Calu3 (cell line): ENCODE measurements at places on chromosomes 1 and 21. TPM values are rescaled to one million over a fixed set of nuclear protein-coding genes. Genes with fewer than 3 reads are reported as not detected.
A peak's percentile ranks its signal among the peaks of the same experiment; 100 is the strongest.

The CNIH4 gene
- 79.9 and 91.4 TPM in 2 replicates for total RNA-seq

The FCGR3A gene
- total RNA-seq = not detected in 2 replicates

The NGF gene
- total RNA-seq = not detected in 2 replicates

The CCDC181 gene
- 0.64 and 0.71 TPM in 2 replicates for total RNA-seq

The ZBTB7B gene
- 64.7 and 64.9 TPM in 2 replicates for total RNA-seq

The COL11A1 gene
- not detected in 2 replicates for total RNA-seq

The C4BPA gene
- 1.0 and 1.3 TPM in 2 replicates for total RNA-seq

The GJA8 gene
- total RNA-seq = not detected in 2 replicates

The RNU1-1 gene
- 1,678 and 1,905 TPM in 2 replicates for total RNA-seq

The CCDC185 gene
- 0.17 TPM in 1 of 2 replicates, not detected in the other for total RNA-seq

The CFHR1 gene
- total RNA-seq = not detected in 2 replicates

GRCh38 chr1:118217141-118217838, 32.3 kb upstream of the SPAG17 start:
- no peak for DNase-seq

GRCh38 chr1:72371259-72372035, 89.1 kb upstream of the NEGR1 start:
- peak; percentile 11 for DNase-seq

- DNase-seq = no peak
Observed at GRCh38 chr21:37916310-37917051, at the start of gene KCNJ6. TSS of gene KCNJ6 (minus strand) at chr21:37916457. CDS start at chr21:37840682, 75,775 bp downstream.

GRCh38 chr1:241590719-241591118, 49.5 kb downstream of the CHML start:
- DNase-seq = no peak

DNA sequence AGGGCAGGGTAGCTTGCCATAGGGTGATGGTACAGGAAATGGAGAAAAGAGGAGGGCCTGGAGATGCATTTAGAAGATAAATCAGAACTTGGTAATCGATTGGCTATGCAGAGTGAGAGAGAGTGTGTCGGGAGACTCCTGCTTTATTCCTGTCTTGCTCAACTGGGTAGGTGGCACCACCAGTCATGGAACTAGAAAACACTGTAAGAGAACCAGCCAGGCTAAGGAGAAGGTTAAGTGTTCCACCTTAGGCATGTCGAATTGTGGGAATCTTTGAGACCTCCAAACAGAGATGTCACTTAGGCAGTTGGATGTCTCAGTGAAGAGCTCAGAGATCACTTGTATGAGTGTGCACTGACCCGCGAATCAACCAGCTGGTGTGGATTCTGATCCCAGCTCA, 28.7 kb upstream of the RD3 start:
- peak; percentile 32 for DNase-seq

- DNase-seq = no peak
Observed at GRCh38 chr1:31714442-31715086, 10.7 kb upstream of the COL16A1 start.

DNA sequence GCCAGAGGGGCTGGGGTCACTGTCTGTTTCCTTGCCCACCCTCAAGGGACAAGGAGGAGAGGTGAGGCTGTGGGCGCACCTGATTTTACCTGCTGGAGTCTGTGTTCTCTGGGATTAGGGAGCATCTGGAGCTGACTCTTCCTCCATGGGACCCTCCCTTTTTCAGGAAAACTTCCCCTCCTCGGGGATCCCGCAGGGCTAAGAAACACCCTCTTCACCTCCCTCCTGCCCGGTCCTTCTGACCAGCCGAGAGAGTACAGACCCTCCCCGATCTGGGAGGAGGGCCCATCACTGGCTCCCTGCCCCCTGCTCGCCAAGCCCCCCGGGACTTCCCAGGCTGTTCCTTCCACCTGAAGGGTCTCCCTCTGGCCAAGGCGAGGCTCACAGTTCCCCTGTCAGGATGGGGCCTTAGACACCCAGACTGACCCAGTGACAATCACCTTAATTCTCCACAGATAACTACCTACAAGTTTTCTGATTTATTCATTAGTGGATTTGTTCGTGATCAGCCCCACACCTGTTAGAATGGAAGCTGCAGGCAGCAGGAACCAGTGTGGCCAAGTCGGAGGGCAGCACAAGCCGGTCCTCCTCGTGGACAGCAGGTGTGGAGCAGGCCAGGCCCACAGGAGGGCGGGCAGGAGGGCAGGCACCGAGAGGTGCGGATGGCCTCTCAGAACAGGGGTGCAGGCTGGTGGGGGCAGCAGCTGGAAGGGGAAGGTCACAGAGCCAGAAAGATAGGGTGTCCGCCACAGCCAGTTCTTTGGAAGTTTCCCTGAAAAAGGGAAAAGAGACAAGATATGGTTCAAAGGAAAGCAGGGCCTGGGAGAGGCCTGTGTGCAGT, 15.9 kb upstream of the SAMD11 start:
- DNase-seq = no peak

DNA sequence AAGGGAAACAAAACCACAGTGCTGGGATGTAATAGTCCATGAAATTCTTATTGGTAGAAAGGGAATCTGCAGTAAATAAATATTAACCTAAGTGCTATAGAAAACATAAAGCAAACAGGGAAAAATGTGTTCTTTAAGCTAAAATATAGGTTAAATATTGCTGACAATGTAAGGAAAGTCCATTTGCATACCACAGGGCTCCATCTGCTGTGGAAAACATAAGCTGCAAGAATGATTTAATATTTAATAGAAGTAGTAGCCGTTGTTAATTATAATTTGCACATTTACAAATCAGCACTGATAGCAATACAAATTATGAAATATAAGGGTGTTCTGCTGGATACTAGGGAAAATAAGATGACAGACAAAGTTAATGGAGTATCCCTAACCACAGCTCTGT, 444.9 kb upstream of the PKN2 start:
- no peak for DNase-seq

DNA sequence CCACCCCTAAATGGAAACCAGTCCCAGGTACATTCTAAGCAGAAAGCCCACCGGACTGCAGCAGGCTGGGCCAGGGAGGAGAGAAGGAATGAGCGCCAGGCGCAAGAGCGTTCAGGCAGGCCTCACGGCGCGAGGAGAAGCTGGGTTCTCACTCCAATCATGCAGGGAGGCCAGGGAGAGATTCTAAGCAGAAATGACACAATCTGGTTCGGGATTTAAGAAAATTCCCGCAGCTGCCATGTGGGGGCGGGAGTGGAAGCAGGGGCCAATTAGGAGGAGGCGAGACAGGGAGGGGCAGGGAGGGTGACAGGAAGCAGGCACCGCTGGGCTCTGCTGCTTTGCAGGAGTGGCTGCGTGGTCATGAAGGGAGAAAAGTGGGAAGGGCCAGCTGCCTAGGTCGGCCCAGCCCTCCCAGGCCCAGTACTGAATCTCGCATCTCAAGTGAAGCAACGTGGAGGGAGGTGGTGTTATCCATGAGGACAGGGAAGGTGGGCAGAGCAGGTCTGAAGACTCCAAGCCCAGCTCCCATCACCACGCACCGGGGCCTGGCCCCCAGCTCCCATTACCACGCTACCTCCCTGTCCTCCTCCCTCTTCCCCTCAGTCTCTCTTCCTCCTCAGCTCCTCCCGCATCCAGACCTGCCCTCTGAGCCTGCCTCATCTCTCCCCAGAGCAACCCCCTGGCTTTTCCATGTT, 11.8 kb downstream of the NPHP4 start:
- no peak for DNase-seq

DNA sequence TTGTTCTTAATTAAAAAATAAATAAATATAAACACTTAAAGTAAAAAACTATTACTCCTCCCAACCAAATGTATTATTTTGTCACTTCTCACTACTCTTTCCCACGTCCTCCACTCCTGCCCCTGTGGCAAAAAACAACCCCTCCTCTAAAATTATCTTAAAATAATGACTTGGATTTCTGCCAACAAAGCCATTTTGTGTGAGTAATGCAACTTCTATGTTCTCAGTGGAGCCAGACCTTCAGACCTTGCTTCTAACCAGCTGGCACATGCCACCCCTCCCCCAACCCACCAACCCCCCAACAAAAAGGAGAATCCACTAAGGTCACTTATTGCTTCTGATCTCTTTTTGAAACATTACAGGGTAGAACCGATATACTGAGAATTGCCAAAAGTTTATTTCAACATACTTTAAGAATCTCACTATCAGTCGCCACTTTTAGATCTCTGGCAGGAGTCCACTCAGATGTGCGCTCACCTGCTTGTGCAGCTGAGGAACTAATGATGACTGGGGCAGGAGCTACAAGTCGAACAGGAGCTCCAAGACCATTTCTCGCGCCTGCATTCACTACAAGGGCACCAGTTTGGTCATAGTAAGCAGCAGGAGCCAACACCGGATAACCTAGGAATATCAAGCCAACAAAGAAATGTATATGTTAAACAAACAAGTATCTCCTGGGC, 58.3 kb upstream of the SDC3 start:
- DNase-seq = no peak

GRCh38 chr21:31363720-31364119, 19.7 kb upstream of the TIAM1 start:
- DNase-seq = no peak

DNA sequence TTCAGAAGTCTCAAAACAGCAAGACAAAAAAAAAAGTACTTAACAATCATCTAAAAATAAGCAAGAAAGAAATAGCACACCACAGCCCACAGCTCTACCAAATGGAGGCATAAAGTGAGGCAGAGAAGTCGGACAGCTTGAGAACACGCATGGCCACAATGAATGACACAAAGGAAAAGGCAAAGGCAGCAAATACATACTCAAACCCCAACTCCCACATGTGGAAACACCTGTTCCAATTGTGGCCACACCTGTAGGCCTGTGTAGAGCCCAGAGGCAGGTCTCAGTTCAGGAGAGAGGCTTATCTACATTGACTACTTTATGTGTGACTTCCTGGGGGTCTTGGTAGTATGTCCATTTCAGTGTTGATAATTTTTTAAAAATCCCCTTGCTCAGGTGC, 543.5 kb downstream of the LMO4 start:
- DNase-seq = no peak

GRCh38 chr1:201062511-201063091, 39.1 kb upstream of the KIF21B start:
- DNase-seq = no peak

DNA sequence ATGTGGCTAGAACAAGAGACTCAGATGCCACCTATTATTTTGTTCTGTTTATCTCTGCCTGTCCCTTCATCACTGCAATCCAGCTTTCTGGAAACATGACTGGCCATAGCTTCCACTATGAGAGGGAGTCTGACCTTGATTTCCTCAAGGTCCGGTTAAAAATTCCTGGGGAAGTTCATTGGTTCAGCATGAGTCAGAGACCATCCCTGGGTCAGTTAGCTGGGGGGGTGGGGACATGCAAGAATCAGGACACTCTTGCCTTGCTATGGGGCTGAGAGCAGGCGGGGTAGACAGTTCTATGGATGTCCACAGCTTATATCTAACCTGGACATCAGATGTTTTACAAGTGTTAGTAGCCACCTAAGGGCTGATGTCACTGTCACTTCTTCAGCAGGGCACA, 81.1 kb downstream of the TENT5C start:
- no peak for DNase-seq

GRCh38 chr1:62998845-62999649, 215.1 kb downstream of the ATG4C start:
- DNase-seq = no peak

GRCh38 chr1:177934927-177935326, 34.9 kb downstream of the SEC16B start:
- DNase-seq = no peak

- DNase-seq = no peak
Observed at GRCh38 chr1:147753081-147753480, 7.3 kb downstream of the GJA5 start.

DNA sequence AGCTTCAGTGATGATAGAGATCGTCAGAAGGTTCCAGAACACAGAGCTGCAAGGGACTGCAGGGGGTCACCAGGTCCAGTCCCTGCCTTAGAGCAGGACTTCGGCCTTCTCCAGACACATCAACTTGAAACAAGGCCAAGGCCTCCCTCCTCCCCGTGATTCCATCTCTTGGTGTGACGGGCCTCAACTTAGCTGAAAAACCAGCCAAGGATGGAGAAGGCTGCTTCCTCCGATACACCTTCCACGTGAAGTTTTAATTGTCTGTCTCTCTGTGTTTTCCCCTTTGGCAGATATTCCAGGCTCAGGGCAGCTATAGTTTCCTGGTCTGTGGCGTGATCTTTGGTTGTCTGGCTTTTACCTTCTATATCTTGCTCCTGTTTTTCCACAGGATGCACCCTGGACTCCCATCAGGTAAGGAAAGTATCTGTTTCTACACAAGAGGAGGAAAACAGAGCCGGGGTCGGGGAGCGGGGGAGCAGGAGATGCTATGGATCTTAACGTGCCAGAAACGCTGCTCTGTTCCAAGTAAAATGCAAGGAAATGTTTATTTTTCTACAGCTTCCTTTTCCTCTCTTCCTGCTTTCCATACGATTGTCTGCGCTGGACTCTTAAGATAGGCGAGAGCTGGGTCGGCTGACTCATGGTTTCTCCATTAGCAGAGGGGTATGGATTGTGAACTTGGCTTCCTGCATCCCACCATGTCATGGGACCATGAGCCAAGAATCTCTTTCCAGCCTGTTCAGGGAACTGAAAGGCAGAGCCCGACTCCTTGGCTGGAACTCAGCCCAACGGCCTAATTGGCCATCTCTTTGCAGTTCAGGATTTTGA, 32.8 kb downstream of the ELK4 start:
- DNase-seq = no peak

- no peak for DNase-seq
Observed at GRCh38 chr1:41397753-41398330, 36.6 kb downstream of the FOXO6 start.

- no peak for DNase-seq
Observed at GRCh38 chr1:1306070-1306660, 1.6 kb downstream of the ACAP3 start.

DNA sequence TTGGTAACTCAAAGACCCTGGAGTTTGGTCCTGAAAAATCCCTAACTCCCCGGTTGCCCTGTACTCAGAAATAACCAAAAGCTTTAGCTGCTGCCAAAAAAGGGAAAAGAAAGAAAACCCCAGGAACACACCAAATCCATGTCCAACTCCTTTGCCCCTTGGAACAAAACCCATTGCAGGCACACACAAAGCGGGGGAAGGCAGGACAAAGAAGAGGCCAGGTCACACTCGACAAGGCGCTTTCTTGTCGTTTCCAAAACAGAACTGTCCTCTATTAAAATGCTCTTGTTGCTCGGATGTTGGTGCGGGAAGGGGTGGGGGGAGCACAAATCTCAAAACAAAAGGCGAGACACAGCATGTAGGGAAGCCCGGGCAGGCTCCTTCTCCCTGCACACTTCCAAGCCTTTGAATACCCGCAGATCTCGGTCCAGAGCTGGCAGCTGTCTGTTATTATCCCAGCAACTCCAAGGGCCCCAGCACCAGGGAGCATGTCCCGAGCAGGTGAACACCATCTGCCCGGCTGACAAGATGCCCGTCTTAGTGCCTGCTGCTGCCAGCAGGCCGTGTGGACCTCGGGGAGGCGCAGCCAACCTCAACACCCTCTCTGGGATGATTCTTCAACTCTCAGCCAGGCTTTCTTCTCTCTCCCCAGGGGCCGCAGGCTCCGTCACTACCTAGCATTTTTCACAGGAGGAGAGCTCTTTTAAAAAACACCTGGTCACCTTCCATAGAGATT, 96.4 kb downstream of the SSBP3 start:
- DNase-seq = no peak

- no peak for DNase-seq
Observed at GRCh38 chr1:182259968-182260367, 131.6 kb downstream of the GLUL start.
